NCI-H2081 treated with DMSO at 0.1 percent for 48 hours (cell line): ENCODE measurements at places on chromosomes 12 and 14.

- no peak for DNase-seq
Observed at GRCh38 chr12:102939059-102939458, 18.4 kb upstream of the ASCL1 start.

DNA sequence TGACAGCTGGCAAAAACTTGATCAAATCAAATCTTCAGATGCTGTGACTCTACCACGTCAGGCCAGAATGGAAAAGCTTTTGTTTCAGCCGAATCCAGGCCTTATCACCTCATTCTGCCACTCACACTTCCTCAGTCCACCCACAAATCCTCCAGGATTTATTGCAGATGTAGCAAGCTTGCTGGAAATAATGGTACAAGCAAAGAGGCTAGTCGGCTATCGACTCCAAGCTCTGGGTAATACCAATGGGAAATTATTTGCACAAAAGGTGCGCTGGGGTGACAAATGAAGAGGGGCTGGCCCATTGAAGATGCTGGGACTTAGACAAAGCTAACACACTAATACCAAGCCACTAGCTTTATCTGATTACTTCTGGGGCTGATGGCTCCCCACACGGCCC lies 250.5 kb downstream of the ASCL1 start:
- DNase-seq = no peak

DNA sequence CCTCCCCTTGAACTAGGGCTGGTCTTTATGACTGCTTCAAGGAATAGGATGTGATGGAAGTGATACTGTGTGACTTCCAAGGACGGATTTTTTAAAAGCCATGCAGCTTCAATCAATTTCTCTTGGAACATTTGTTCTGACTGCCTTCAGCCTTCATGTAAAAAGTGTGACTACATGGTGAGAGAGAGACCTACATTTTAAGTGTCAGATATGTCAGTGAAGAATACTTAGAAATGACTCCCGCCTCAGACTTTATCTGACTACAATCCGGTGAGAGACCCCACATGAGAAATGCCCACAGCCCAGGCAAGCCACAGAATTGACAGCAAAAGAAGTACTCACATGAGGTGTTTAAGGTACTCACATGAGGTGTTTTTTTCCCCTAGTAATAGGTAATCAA lies 295.3 kb downstream of the KCNC2 start:
- DNase-seq = no peak

DNA sequence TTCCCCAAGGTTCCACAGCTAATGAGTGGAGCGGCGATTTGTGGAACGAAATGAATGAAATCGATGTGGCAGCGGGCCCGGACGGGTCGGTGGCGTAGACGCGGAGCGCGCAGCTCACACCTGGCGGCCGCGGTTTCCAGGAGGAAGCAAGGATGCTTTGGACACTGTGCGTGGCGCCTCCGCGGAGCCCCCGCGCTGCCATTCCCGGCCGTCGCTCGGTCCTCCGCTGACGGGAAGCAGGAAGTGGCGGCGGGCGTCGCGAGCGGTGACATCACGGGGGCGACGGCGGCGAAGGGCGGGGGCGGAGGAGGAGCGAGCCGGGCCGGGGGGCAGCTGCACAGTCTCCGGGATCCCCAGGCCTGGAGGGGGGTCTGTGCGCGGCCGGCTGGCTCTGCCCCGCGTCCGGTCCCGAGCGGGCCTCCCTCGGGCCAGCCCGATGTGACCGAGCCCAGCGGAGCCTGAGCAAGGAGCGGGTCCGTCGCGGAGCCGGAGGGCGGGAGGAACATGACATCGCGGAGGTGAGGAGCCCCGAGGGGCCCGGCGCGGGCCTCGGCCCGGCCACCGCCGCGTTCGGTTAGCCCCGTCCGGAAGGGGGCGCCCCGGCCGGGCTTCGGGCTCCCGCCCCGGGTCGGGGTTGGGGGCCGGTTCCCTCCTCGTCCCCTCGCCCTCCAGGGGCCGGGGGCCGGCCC lies at the start of gene PTPN11:
Gene PTPN11, plus strand, starts transcription at position 340 of the 689 bp plus-strand sequence. Its CDS starts 165 bp downstream, at position 505.
- DNase-seq = no peak

GRCh38 chr14:96095581-96096476 lies 56.7 kb downstream of the C14orf132 start:
- peak; percentile 70 for DNase-seq

- DNase-seq = no peak
Observed at GRCh38 chr12:102534899-102535298, 54.5 kb upstream of the IGF1 start.

GRCh38 chr12:58575256-58575655 lies 345.0 kb downstream of the LRIG3 start:
- DNase-seq = no peak

GRCh38 chr12:93127582-93128331 lies 198.7 kb upstream of the EEA1 start:
- peak; percentile 88 for DNase-seq

DNA sequence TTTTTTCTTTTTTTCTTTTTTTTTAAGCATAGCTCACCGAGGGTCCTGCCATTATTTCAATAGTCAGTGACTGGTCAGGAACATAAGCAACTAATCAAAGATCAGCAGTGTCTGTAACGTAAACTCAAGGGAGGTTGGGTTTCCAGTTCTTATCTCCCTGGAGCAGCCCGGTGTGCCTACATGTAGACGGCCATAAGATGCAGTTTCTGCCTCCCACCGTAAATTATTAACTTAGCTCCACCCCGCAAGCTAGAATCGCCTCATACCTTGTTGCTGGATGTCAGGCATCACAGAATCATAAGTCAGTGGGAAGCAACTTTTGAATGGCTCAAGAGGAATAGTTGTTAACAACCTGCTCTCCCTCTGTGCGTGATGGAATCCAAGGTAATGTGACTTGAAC lies at the start of gene MYO1H:
Gene MYO1H, plus strand, starts transcription at position 312 of the 400 bp plus-strand sequence. Its CDS starts 61 bp downstream, at position 373.
- no peak for DNase-seq

DNA sequence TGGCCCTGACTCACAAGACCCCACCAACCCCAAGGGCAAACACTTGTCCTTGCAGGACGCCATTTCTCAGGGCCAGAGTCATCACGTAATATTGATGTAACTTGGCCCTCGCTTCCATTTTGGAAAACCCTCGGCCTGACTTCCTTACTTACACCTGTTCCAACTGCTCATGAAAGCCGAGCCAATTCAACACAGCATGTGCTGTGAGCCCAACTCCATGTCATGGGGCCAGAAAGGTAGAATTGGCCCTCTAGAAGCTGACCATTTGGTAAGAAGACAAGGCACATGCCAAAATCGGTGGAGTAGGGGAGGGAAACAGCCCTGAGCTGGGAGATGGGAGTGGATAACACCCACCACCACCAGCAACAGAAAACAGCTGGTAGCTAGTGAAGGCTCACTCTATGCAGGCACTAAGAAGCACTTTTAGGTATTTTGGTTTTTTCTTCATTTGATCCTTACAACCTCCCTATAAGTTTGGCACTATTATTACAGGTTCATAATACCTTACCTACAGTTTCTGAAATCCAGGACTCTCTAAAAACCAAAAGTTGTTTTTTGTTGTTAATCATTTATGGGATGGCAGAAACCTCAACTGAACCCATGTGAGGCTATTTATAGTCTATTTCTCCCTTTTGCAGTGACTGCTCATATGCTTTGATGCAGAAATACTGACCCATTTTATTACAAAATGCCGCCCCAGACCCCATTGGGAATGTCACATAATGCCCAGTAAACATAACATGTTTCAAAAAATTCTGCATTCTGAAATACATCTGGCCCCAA lies 6.5 kb downstream of the TTC7B start:
- no peak for DNase-seq

GRCh38 chr14:65639216-65639615 lies 226.7 kb downstream of the FUT8 start:
- DNase-seq = no peak

- no peak for DNase-seq
Observed at GRCh38 chr14:71933001-71933587, 865 bp downstream of the RGS6 start.

GRCh38 chr12:38488866-38489265 lies 172.3 kb downstream of the ALG10B start:
- no peak for DNase-seq

- no peak for DNase-seq
Observed at GRCh38 chr12:57902478-57902969, 38.8 kb upstream of the ATP23 start.

GRCh38 chr14:103879570-103880347 lies 32.4 kb upstream of the PPP1R13B start:
- no peak for DNase-seq

DNA sequence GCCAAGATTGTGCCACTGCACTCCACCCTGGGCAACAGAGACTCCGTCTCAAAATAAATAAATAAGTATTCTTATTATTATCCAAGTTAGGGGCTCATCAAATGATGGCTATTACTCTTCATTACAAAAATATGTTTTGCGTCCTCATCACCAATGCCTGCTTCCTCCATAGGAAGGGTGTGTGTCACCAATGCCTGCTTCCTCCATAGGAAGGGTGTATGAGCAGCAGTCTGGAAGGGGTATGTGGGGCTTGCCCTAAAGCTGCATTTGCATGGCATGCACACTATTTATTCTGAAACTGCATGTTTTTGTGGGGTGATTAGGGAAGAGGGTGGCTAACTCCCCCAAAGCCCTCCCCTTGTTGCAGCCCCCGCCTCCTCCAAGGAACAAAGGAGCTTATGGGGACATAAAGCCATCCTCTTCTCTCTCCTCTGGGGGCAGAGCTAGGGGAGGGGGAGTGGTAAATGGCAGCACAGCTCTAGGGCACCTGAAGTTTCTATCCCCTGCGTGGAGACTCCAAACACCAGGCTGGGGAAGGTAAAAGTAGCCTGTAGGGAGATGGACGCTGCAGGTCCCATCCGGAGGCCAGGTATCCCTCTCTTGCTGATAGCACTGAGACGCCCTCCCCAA lies 1.3 kb downstream of the CAMKK2 start:
- DNase-seq = no peak

DNA sequence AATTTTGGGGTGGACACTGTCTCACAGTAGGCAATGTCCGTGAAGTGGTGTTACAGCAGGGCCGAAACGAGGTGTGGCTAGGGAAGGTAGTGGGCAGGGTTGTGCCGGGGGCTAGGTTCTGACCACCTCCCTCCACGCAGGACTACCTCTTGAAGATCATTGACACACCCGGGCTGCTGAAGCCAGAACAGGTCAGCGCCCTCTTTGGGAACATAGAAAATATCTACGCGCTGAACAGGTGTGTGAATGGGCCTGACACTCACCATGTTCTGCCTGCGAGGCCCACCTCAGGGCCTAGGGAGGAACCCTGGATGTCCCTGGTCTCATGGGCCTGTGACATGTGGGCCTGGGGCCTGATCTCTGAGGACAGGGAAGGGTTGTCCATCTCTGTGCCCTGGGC lies 24.6 kb downstream of the PLEKHG3 start:
- DNase-seq = no peak

DNA sequence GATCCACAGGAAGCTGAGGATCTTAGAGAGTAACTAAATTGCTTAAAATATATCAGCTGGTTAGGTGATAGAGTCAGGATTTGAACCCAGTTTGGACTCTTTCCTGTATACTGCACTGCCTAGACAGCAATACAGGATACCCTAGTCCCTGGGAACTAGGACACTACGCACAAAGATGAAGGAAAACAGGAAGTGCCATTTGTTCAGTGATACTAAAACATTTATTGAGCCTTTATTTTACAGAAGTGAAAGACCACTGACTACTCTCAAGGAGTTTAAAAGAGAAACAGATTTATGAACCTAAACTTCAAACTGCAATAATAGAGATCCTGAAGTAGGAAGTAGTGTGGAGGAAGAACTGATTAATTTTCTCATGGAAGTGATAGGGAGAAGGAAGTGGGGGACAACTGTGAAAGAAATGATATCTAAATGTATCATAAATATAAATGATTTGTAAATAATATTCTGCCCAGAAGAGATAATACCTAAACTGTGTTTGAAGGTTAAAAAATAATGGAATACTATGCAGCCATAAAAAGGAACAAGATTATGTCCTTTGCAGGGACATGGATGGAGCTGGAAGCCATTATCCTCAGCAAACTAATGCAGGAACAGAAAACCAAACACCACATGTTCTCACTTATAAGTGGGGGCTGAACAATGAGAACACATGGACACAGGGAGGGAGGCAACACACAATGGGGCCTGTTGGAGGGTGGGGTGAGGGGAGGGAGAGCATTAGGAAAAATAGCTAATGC lies 18.2 kb downstream of the MSRB3 start:
- DNase-seq = no peak

DNA sequence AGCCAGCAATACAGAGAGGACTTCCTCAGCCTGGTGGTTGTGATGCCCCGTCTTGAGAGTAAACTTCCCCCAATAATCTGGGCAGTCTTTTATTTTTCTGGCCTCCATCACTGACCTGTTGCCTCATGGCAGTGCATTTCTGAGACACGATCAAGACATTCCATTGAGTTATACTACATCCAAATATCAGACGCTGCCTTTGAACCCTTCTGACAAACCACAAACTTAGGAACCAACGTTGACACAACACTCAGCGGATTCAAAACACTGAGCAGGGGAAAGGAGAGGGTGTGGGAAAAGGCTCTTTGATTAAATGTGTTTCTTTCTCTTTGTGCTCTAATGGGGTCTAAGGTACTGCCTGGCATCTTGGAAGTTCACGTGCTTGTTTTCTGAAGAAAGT lies 100.7 kb upstream of the TBX5 start:
- DNase-seq = no peak

DNA sequence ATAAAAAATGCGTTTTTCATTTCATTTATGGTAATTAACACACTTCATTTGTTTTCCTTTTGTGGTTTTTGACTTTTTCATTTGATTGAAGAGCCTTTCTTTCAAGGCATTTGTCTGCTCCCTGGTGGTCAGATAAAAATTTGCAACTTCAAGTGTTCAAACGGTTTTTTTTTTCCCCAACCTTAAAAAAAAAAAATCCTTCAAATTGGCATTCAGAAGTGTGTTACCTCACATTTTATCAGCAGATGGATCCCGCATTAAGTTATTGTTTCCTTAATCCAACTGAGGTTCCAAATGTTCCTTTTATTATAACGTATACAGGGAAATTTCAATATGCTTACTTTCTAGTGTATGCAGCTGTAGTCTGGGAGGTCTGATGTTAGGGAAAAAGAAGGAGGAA lies 47.2 kb downstream of the MYF5 start:
- no peak for DNase-seq

- DNase-seq = no peak
Observed at GRCh38 chr12:119980242-119980641, 8.8 kb upstream of the BICDL1 start.

DNA sequence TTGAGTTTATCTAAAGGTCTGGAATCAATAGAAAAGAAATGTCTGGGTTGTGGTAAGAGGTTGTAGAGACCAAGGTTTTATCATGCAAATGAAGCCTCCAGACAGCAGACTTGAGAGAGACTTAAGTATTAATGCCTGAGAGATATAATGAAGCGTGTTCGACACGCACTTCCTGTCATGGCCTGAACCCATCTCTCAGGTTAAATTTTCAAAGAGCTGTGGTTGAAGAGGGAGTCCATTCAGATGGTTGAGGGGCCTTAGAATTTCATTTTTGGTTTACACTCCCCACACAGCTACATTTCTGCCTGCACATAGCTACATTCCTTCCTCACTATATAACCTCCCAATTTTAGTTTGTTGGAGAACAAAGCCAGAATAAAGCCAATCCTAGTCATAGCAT lies 10.1 kb upstream of the CLEC12A start:
- no peak for DNase-seq

GRCh38 chr14:99579903-99580571 lies 24.0 kb downstream of the CCDC85C start:
- no peak for DNase-seq

GRCh38 chr12:132472386-132472785 lies 17.6 kb upstream of the FBRSL1 start:
- no peak for DNase-seq
